ENCODE measurements at places on chromosomes 1 and 21. TPM values are rescaled to one million over a fixed set of nuclear protein-coding genes. Genes with fewer than 3 reads are reported as not detected.

DNA sequence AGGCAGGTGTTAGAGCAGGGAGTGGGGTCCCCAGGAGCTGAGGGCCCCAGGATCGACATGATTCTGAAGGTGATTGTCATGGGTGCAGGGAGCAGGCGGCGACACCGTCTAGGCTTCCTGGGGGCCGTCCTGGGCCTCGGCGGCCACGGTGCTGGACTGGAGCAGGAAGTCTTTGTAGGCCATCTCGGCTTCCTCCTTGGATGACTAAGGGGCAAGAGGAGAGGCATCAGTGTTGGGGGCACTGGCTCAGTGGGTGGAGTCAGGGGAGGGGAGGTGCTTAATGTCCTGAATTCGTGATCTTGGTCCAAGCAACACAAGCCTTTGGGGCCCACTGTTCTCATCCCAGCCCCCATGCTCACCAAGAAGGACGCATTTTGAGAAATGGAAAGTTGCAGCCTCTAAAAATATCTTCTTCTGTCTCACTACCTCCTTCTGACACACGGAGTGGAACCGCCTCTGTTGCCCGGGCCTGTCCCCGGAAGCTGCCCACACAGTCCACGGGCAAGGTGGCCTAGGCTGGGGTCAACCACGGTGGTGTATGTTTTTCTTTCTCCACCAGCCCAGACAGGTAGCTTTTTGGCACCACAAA is 8.6 kb upstream of the FCMR start:
- peak; percentile 44 for DNase-seq

GRCh38 chr1:42328916-42329496 is 6.0 kb downstream of the FOXJ3 start:
- DNase-seq = no peak

DNA sequence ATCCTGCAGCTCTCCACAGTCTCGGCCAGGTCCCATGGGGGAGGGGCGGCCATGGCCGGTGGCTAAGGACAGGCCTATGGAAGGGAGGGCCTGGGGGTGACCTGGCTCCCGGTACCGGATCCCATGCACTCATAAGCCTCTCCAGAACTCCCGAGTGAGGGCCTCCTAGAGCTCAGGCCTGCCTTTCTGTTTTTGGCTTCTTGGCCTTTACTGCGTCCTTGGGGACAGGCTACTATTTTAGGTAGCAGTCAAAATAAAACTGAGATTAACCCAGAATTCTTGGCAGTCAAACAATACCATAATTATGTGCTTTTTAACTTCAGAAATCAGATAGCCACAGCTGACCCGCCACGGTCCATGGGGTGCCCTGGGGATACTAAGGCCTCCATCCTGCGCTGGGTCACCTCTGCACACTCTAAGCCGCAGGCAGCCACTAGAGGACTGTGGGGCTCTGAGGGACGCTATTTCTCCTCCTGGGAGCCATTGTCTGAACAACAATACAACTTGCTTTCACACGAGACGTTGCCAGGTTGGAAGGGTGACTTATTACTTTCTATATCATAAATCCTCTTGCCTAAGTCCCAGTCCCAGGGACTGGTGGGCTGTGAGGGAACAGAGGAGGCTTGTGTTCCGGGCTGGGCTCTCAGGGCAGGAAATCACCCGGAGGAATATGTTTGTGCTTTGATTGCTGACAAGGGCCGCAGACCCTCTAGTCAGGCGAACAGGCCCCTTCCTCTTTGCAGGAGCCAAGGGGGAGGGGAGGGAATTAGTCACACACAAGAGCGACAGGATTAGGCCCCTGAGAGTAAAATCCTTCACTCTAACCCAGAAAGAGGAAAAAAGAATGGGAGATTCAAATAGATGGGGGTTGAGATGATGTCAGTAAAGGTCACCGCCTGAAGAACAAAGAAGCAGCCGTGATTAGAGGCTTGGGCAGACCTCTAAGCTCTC is 40.7 kb upstream of the BCAR3 start:
- no peak for DNase-seq

The S100B gene
- not detected for total RNA-seq

GRCh38 chr21:34523019-34523555 is 11.1 kb upstream of the KCNE1 start:
- no peak for DNase-seq

DNA sequence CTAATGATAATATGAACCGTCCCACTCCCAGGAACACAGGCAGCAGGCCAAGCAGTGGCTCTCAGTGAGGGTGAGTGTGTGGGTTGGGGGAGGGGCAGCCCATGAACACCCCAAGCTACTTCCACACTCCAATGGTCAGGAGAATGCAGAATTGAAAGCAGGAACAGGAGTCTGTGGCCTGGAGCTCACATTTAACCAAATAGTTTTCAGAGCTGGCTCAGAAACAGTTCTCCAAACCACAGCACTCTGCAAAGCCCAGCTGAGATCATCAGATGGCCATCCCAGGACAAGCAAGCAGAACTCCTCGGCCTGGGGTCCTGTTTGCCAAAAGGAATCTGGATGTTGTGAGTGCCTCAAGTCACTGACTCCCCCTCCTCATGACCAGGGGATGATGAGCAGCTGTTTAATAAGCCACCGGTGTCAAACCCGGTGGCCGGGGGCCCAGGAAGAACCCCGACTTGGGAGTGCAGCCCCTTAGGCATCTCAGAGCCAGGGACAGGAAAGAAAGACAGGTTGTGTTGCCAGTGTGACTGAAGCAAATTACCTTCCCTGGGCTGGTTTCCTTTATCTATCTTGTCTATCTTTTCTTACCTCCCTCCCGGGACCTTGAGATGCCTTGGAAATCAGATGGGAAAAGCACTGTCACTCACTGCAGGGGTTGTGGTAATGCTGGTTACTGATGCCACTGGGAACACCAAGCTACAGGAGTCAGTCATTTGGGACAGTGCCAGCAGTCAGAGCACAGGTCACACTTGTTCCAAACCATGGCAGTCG is 20.4 kb downstream of the DEGS1 start:
- DNase-seq = no peak

- DNase-seq = peak; percentile 11
These were observed 2.9 kb upstream of the FOXO6 start for GRCh38 chr1:41358131-41359021.

The RGS13 gene
- 1.3 TPM for total RNA-seq

GRCh38 chr1:165369255-165369848 is 12.8 kb upstream of the LMX1A start:
- peak; percentile 46 for DNase-seq

GRCh38 chr21:32962268-32962667 is 63.5 kb upstream of the OLIG2 start:
- DNase-seq = no peak

The CLDN14 gene
- total RNA-seq = not detected

- DNase-seq = no peak
These were observed 6.5 kb upstream of the OLIG1 start for GRCh38 chr21:33063375-33063883.

DNA sequence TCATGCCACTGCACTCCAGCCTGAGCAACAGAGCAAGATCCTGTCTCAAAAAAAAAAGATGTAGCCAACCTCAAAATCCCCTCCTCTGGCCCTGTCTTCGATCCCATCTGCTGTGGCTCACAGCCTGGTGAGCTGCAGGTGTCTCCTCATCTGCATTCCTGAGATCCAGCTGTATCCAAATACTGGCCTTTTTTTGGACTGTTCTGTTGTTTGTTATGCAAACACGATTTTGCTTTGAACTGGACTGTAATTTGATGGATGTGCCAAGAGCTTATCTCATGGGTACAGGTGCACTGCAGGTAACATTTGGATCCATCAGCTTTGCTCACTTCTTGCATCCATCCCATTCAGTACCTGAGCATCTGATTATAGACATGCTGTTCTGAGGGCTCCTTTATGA is 14.1 kb upstream of the FAM43B start:
- DNase-seq = no peak

The RSPO1 gene
- total RNA-seq = not detected

GRCh38 chr1:209368864-209369598 is 214.5 kb upstream of the CAMK1G start:
- no peak for DNase-seq

DNA sequence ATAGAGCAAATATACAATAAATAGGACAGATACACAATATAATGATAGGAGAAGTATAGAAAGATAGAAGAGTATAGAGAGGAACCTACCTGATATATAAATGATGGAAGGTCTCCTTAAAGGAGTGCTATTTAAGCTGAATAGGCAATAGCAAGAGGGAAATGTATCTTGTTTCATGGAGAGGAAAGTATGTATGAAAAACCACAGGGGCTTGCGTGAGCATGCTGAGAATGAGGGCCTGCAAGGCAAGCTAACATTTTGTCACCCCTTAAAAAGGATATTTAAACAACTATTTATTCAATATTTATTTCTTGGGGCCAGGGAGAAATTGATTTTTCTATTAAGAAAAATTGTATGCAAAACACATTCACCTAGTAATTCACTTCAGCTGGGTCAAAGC is 150.9 kb upstream of the ZRANB2 start:
- DNase-seq = no peak

The GIPC2 gene
- not detected for total RNA-seq

DNA sequence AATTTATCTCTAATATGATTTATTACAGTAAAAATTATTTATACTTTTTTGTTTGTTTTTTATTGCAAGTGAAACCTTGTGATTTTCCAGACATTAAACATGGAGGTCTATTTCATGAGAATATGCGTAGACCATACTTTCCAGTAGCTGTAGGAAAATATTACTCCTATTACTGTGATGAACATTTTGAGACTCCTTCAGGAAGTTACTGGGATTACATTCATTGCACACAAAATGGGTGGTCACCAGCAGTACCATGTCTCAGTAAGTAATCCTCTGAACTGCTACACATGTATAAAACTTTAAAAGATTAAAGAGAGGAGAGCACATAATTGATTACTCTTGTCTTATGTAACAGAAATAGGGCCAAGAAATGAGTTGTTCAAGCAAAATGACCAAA is 4.5 kb downstream of the CFHR3 start:
- no peak for DNase-seq

All from natural killer cell (primary cell).